ENCODE measurements at places on chromosomes 7 and 10. TPM values are rescaled to one million over a fixed set of nuclear protein-coding genes. Genes with fewer than 3 reads are reported as not detected.

GRCh38 chr10:51047857-51048256, 26.4 kb upstream of the PRKG1 start:
- H3K4me3 ChIP-seq: no peak overlapping the region
- DNase-seq: no peak
- H3K27me3 ChIP-seq: no peaks in the 10 kb centered on the region
- no peak overlapping the region for H3K27ac ChIP-seq
- H3K4me1 ChIP-seq: peaks cover 2% of the 10 kb centered on the region

DNA sequence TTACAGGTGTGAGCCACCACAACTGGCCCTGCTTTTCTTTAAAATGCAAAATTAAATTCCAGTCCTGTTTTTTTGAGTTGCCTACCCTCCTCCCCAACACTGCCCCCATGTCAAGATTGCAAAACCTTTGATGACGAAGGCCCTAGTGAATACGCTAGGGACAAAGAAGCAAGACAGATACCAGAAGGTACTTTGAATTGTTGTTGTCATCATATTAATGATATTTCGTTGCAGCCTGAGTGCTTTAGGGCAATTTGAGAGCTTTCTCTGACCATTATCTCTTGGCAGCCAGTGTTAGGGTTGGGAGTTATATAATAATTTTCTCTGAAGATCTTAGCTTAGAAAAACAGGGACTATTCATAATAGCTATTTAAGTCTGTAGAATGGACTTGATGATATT, 7.1 kb downstream of the CCSER2 start:
- no peaks in the 10 kb centered on the region for H3K36me3 ChIP-seq
- no peaks in the 10 kb centered on the region for H3K27me3 ChIP-seq
- DNase-seq: no peak
- H3K4me3 ChIP-seq: no peak overlapping the region

DNA sequence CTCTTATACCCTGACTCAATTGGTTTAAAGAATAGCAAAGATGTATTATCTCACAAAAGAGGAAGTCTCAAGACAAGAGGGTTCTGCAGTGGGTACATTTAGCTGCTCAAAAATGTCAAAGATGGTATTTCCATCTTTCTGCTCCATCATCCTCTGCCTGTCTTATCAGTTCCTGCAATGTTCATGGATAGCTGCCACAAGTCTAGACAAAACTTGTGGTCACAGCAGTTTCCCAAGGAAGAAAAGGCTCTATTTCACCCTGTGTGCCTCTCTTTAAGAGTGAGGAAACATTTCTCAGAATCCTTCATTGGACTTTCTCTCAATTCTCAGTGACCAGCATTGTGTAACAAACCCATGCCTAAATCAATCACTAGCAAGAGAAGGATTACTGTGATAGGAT, 634.2 kb upstream of the AUTS2 start:
- DNase-seq: no peak
- H3K36me3 ChIP-seq: peaks cover 2% of the 10 kb centered on the region
- no peak overlapping the region for H3K27ac ChIP-seq
- no peaks in the 10 kb centered on the region for H3K27me3 ChIP-seq

DNA sequence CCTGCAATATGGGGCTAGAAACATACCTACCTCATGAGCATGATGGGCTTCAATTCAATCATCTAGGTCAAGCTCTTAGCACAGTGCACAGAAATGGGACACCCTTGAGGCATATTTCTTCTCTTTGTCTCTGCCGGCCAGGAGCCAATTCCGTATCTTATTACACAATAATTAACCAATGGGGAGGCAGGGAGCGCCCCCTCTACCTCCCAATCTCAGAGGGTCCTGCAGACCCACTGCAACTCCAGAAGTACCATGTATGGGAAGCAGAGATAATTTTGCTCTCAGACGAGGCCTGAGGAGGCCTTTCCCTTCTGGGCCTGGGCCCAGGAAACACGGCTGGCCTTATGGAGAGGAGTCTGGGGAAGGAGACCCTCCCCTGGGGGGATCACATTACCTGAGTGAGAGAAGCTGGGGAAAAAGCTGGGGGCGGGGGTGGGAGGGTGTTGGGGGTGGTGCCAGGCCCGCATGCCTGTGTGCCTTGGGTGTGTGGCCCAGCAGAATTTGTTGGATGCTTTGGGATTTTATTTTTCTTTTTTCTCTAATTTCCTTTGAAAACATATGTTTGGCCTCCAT, 155.5 kb downstream of the UBE2H start:
- no peaks in the 10 kb centered on the region for H3K36me3 ChIP-seq
- no peaks in the 10 kb centered on the region for H3K4me1 ChIP-seq
- no peak overlapping the region for H3K27ac ChIP-seq
- peak; percentile 30 for DNase-seq

GRCh38 chr7:152128741-152129461, 103.4 kb downstream of the GALNT11 start:
- no peaks in the 10 kb centered on the region for H3K27me3 ChIP-seq
- DNase-seq: no peak
- no peaks in the 10 kb centered on the region for H3K4me1 ChIP-seq
- H3K27ac ChIP-seq: no peak overlapping the region
- H3K36me3 ChIP-seq: peaks cover 4% of the 10 kb centered on the region

GRCh38 chr7:38318241-38318640, 44.8 kb upstream of the TARP start:
- H3K36me3 ChIP-seq: no peaks in the 10 kb centered on the region
- no peak overlapping the region for H3K27ac ChIP-seq
- no peak overlapping the region for H3K4me3 ChIP-seq
- H3K4me1 ChIP-seq: no peaks in the 10 kb centered on the region
- no peaks in the 10 kb centered on the region for H3K27me3 ChIP-seq
- DNase-seq: no peak

GRCh38 chr7:105828141-105828540, 48.3 kb downstream of the ATXN7L1 start:
- H3K36me3 ChIP-seq: no peaks in the 10 kb centered on the region
- no peak for DNase-seq
- no peak overlapping the region for H3K27ac ChIP-seq

DNA sequence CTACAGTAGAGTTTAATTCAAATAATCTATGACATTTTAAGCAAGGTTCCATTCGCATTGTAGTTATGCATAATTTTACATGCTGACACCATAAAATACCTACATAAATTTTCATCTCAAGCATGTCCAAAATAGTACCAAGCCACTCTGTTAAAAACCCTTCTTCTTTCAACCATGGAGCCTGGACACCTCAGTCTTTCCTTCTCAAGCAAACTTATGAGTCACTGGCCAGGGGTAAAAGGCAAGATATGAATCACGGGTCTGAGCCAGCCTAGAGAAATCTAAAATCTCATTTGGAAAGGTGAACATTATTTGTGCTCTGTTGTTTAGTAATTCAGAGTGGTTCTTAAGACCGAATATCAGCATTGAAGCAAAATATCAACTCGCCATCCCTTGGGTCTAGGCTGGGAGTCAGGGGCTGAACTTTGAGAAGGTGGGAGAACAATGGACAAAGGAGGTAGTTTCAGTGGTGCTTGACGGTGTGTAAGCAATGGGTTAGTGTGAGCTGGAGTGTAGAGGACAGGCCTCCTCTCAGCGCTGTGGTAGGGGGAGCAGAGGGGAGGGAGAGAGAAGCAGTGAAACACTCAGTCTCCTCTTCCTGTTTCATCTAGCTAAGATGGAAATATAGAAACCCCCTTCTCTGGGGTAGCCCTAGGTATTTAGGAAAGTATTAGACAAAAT, 19.1 kb upstream of the GPAM start:
- H3K27me3 ChIP-seq: no peaks in the 10 kb centered on the region
- H3K4me1 ChIP-seq: peaks cover 3% of the 10 kb centered on the region
- no peaks in the 10 kb centered on the region for H3K36me3 ChIP-seq

- H3K4me3 ChIP-seq: no peak overlapping the region
Observed at GRCh38 chr7:142772673-142773072, 1.9 kb downstream of the PRSS2 start.

GRCh38 chr7:101538596-101539459, 90.3 kb downstream of the MYL10 start:
- no peak overlapping the region for H3K27ac ChIP-seq
- no peak overlapping the region for H3K4me3 ChIP-seq
- peak; percentile 77 for DNase-seq
- no peaks in the 10 kb centered on the region for H3K36me3 ChIP-seq
- H3K4me1 ChIP-seq: no peaks in the 10 kb centered on the region

Gene BAG3
- 85.1 TPM for total RNA-seq

Gene SPDYE2
- total RNA-seq: not detected

DNA sequence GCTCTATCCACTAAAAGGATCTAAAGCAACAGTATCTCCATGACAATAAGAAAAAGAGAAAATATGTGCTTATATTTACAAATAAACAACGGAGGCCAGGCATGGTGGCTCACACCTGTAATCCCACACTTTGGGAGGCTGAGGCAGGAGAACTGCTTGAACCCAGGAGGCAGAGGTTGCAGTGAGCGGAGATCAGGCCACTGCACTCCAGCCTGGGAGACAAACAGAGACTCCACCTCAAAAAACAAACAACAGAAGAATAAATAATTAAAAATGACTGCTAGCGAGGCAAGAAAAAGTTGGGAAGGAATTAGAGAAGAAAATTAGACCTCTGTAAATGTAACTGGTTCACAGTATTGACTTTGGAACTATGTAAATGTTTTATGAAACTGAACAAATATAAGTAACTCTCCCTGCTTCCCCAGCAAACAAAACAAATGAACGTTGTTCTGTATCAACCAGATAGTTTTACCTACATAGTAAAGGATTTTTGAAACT, 17.1 kb downstream of the TRIM24 start:
- no peak overlapping the region for H3K27ac ChIP-seq
- no peaks in the 10 kb centered on the region for H3K36me3 ChIP-seq
- H3K4me3 ChIP-seq: no peak overlapping the region

GRCh38 chr7:142800088-142800487, 29.3 kb downstream of the PRSS2 start:
- no peaks in the 10 kb centered on the region for H3K4me1 ChIP-seq
- H3K27ac ChIP-seq: no peak overlapping the region
- H3K36me3 ChIP-seq: no peaks in the 10 kb centered on the region
- DNase-seq: no peak
- H3K4me3 ChIP-seq: no peak overlapping the region
- no peaks in the 10 kb centered on the region for H3K27me3 ChIP-seq

DNA sequence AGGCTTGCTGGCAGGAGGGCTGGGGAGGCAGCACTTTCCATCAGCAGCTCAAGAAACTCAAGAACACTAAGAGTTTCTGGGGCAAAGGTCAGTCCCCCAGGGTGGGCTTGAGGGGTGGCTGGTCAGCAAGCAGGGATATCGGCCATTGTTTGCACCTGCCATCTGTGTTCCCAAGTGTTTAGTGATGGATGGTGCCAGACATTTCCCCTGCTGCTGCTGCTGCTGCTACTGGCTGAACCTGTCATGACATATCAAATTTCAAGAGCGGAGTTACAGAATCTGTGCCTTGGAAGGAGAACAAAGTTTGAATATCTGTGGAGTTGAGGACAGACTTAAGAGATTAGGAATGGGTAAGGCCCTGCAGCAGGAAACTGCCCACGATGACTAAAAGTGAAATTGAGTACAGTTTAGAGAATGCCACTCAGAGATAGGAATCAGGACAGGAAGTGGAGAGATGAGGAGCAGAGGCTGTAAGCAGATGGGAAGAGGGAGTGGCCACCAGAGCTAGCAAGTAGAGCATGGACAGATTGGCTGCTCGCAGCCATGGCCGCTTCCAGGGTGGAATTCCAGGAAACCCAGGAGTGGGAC, 39.2 kb upstream of the PPP1R3C start:
- DNase-seq: no peak
- H3K27me3 ChIP-seq: no peaks in the 10 kb centered on the region
- H3K27ac ChIP-seq: no peak overlapping the region
- no peaks in the 10 kb centered on the region for H3K36me3 ChIP-seq
- no peaks in the 10 kb centered on the region for H3K4me1 ChIP-seq
- H3K4me3 ChIP-seq: no peak overlapping the region

Gene ADAM8
- total RNA-seq: 17.0 TPM

Gene CAV2
- total RNA-seq: 86.7 TPM

Gene SUGCT
- total RNA-seq: 37.9 TPM

- H3K4me1 ChIP-seq: no peaks in the 10 kb centered on the region
- DNase-seq: peak; percentile 74
- H3K36me3 ChIP-seq: no peaks in the 10 kb centered on the region
- no peak overlapping the region for H3K4me3 ChIP-seq
- H3K27me3 ChIP-seq: no peaks in the 10 kb centered on the region
- H3K27ac ChIP-seq: no peak overlapping the region
Observed at GRCh38 chr10:78944723-78945312, 123.9 kb upstream of the ZMIZ1 start.

- peaks cover 2% of the 10 kb centered on the region for H3K27me3 ChIP-seq
- H3K27ac ChIP-seq: no peak overlapping the region
- no peak for DNase-seq
- no peak overlapping the region for H3K4me3 ChIP-seq
- H3K36me3 ChIP-seq: no peaks in the 10 kb centered on the region
- H3K4me1 ChIP-seq: no peaks in the 10 kb centered on the region
Observed at GRCh38 chr7:128161466-128162125, 79.5 kb upstream of the LEP start.

Gene GPR146
- 17.4 TPM for total RNA-seq

- no peak for DNase-seq
- H3K27me3 ChIP-seq: no peaks in the 10 kb centered on the region
- H3K4me3 ChIP-seq: no peak overlapping the region
- no peaks in the 10 kb centered on the region for H3K4me1 ChIP-seq
- no peak overlapping the region for H3K27ac ChIP-seq
- no peaks in the 10 kb centered on the region for H3K36me3 ChIP-seq
Observed at GRCh38 chr7:139300390-139300789, 40.7 kb upstream of the FMC1 start.

DNA sequence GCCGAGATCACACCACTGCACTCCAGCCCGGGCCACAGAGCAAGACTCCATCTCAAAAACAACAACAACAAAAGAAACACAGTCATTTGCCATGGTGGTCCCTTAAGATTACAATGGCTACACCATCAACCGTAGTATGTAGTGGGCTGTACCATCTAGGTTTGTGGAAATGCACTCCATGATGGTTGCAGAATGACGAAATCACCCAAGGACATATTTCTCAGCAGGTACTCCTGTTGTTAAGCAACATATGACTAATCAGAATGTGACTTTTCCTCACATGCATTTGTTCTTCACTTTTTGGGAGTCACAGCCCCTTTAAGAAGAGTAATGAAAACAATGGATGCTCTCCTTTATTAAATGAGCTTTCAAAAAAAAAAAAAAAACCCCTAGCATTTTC, 11.0 kb downstream of the SVIL start:
- DNase-seq: no peak
- H3K4me3 ChIP-seq: no peak overlapping the region
- H3K4me1 ChIP-seq: peaks cover 11% of the 10 kb centered on the region
- peak overlapping the region; percentile 10 for H3K27ac ChIP-seq
- no peaks in the 10 kb centered on the region for H3K27me3 ChIP-seq

Data from aorta (tissue), 5 donors.